IMR-90 (cell line): ENCODE measurements at places on chromosomes 16 and 17. TPM values are rescaled to one million over a fixed set of nuclear protein-coding genes. Genes with fewer than 3 reads are reported as not detected.

GOSR2 gene
- 65.8 and 75.6 TPM in 2 replicates for total RNA-seq

KRT12 gene
- total RNA-seq: not detected in 2 replicates

MPO gene
- total RNA-seq: not detected in 2 replicates

LRRC36 gene
- total RNA-seq: 0.18 TPM in 1 of 2 replicates, not detected in the other

IL32 gene
- total RNA-seq: 21.7 and 25.6 TPM in 2 replicates

HSPB9 gene
- total RNA-seq: not detected in 2 replicates

CDH11 gene
- total RNA-seq: 395 and 601 TPM in 2 replicates

JMJD8 gene
- total RNA-seq: 17.2 and 17.7 TPM in 2 replicates

IGF2BP1 gene
- total RNA-seq: 10.2 and 11.9 TPM in 2 replicates

RAMP2 gene
- 0.18 and 0.28 TPM in 2 replicates for total RNA-seq

SLFN13 gene
- 2.5 and 3.9 TPM in 2 replicates for total RNA-seq

TBC1D3E gene
- total RNA-seq: not detected in 2 replicates

NLRC3 gene
- not detected in 2 replicates for total RNA-seq

PSME3IP1 gene
- 50.2 and 52.2 TPM in 2 replicates for total RNA-seq

KRT32 gene
- not detected in 2 replicates for total RNA-seq
